ENCODE measurements at places on chromosomes 12 and 14.

DNA sequence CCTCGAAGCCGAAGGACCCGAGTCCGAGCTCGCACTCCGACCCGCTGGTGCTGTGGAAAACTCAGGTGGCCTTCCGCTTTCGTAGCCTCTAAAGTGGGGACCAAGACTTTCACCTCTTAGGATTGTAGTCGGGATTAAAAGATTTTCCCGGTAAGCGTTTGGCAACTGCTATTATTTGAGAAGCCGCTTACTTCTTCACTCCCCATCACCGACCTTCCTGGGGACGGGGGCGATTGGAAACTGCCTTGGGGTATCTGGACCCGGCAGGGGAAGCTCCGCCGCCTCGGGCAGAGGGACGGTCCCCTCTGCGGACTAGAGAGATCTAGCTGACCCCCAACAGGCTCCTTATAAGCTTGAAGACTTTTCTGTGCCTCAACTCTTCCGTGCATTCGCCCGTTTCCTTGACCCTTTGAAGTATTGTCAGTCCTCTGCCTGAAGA, 659 bp downstream of the TRAFD1 start:
- DNase-seq, result no peak

- no peak for DNase-seq
Observed at GRCh38 chr12:125249066-125249824, 184.0 kb downstream of the AACS start.

GRCh38 chr12:10307630-10308029, at the start of gene KLRD1:
TSS of gene KLRD1 (plus strand) at chr12:10307870. CDS start at chr12:10308078, 208 bp downstream.
- DNase-seq, result no peak

GRCh38 chr14:33570694-33571310, 380.1 kb downstream of the EGLN3 start:
- no peak for DNase-seq

DNA sequence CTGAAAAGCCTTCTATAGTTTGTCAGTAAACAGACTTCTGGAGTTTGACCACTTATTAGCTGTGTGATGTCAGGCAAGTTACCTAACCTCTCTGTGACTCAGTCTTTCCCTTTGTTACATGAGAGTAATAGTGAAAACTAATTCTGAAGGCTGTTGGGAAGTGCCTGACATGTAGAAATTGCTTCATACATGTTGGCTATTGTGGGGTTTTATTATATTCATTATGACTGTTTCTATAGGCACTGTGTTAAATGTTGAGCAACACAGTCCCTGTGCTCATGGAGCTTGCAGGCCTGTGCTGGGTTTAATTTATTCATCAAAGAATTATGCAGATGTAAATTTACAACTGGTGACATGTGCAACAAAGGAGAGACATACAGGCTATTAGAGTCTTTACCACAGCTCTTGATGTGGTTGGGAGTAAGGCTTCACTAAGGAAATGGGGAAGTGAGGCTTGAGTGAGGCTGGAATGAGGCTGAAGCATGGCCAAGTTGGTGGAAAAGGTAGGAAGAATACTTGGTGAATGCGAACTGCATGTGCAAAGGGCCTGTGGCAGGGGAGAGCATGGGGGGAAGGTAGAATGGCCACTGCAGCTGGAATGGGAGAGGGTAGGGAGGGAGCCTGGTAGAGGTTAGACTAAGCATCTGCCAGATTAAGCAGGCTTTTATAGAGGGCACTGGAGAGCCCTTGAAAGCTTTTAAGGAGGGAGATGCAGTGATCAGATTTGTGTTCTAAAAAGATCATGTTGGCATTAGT, 236.4 kb upstream of the CRY1 start:
- DNase-seq, result no peak

Data from GM12891 (cell line).